SJCRH30 (cell line): ENCODE measurements at places on chromosomes 11 and 22. TPM values are rescaled to one million over a fixed set of nuclear protein-coding genes. Genes with fewer than 3 reads are reported as not detected.
A peak's percentile ranks its signal among the peaks of the same experiment; 100 is the strongest.

DNA sequence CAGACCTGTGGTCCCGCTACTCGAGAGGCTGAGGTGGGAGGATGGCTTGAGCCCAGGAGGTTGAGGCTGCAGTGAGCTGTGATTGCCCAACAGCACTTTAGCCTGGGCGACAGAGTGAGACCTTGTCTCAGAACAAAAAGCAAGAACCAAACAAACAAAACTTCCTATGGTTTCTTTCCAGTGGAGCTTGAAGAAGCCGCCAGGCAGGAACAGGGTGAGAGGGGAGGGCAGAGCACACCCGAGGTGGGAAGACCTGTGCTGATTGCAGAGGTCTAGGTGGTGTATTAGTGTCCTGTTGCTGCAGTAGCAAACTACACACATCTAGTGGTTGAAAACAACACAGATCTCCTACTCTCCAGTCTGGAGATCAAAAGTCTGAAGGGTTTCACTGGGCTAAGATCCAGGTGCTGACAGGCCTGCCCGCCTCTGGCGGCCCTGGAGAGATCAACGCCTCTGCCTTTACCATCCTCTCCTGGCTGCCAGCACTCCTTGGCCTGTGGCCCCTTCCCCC lies 10.5 kb downstream of the ARHGEF17 start:
- H3K27ac ChIP-seq = no peak overlapping the region
- no peak for DNase-seq
- no peaks in the 10 kb centered on the region for H3K27me3 ChIP-seq
- peaks cover 39% of the 10 kb centered on the region for H3K4me1 ChIP-seq

- H3K4me1 ChIP-seq = no peaks in the 10 kb centered on the region
- H3K27me3 ChIP-seq = no peaks in the 10 kb centered on the region
- no peak overlapping the region for H3K27ac ChIP-seq
- no peaks in the 10 kb centered on the region for H3K36me3 ChIP-seq
- DNase-seq = no peak
- no peak overlapping the region for H3K4me3 ChIP-seq
These were observed 662.6 kb downstream of the NTM start for GRCh38 chr11:132033051-132033450.

DNA sequence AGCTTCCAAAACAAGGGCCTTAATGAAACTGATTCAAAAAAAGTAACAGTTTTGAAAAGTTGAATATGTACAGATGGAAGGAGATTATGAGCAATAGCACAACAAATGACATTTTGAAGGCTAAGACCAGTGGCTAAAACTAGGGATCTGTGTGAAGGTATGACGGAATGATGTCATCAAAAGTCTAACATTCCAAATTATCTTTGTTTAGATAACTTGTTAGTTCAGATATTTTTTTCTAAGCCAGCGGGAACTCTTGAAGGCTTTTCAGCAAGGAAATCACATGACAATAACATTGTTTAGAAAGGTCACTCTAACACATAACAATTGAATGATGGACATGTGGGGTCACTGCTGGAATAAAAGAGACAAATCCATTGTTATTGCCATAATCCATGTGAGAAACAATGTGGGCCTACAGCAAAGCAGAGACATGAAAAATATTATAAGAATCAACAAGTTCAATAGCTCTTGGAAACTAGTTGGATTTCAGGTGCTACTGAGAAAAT lies 260.5 kb downstream of the CASP12 start:
- H3K4me1 ChIP-seq = no peaks in the 10 kb centered on the region
- DNase-seq = no peak
- no peak overlapping the region for H3K4me3 ChIP-seq
- no peaks in the 10 kb centered on the region for H3K36me3 ChIP-seq

DNA sequence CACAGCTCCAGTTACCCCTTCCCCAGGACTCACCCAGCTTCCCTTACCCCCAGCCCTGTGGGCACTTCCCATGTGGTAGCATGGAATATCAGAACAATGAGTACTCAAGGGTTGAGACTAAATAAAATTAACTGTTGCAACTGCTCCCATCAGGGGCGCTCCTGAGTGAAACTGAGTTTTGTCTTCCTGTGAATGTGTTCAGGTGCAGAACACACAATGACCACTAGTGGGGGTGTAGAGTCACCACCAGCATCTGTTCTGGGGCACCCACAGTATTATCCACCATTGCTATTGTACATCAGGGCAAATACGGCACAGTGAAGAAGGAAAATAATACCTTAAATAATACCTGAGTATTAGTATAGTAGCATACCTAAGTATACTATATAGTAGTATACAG lies 689.7 kb downstream of the TBC1D22A start:
- H3K4me1 ChIP-seq = no peaks in the 10 kb centered on the region
- H3K27ac ChIP-seq = no peak overlapping the region
- no peaks in the 10 kb centered on the region for H3K36me3 ChIP-seq
- H3K27me3 ChIP-seq = no peaks in the 10 kb centered on the region
- no peak overlapping the region for H3K4me3 ChIP-seq
- DNase-seq = peak; percentile 11

OR5AL1 gene
- total RNA-seq = not detected in 2 replicates

ST14 gene
- total RNA-seq = 0.10 TPM in 1 of 2 replicates, not detected in the other

DNA sequence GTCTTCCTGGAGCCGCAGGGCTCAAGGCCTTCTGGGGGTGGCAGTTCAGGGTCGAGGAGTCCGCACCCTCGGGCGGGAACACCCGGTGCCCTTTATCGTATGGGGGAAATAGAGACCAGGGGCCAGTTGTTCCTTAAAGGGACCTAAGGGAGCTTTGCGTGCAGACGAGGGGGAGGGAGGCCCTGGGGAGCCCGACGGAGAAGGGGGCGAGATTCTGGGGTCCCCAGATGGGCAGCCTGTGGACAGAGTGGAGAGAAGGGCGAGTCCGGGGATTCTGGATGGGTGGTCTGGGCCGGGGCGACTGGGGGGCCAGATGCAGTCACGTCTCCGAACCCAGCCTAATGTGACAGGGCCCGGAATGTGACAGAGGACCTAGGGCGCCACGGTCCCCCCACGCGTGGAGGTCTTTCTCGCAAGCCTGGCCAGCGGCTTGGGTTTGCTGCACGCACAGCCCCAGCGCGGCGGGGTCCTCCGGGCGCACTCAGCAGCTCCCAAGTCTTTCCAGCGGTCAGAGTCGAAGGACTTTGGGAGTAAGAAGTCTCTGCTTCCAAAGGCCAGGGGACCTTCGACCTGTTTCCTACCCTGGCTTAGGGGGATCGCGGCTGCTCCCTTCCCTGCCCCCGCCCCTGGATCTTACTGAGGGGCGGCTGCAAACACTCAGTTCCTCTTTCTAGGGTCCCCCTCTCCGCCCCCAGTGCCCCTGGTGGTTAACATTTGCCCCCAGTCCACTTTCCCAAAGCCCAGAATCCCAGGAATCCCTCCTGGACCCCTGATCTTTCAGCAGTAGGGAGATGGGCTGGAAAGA lies 547 bp downstream of the TUBA8 start:
- no peaks in the 10 kb centered on the region for H3K4me1 ChIP-seq
- no peak for DNase-seq
- H3K27me3 ChIP-seq = no peaks in the 10 kb centered on the region
- H3K36me3 ChIP-seq = no peaks in the 10 kb centered on the region
- H3K27ac ChIP-seq = no peak overlapping the region
- no peak overlapping the region for H3K4me3 ChIP-seq

GRCh38 chr11:47108214-47108613 lies 68.5 kb downstream of the ARFGAP2 start:
- H3K4me1 ChIP-seq = peaks cover 15% of the 10 kb centered on the region
- H3K27ac ChIP-seq = no peak overlapping the region
- H3K36me3 ChIP-seq = no peaks in the 10 kb centered on the region
- H3K4me3 ChIP-seq = no peak overlapping the region

CARD16 gene
- 0.25 and 0.53 TPM in 2 replicates for total RNA-seq

DNA sequence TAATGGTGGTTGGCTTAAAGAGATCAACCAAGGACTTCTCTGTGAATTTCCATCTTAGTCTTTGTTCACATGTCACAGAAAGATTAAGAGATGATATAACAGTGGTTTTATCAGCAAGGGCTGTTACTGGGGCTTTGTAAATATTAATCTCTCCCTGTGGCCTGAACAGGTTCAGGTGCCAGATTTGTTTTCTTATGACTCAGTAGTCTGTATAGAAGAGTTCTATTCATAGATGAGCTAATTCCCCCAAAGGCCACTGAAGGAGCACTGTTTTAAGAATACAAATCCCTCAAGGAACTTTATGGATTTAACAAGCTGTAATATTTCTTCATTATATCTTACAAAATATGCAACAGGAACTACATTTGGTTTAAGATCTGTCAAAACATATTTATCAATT lies 50.4 kb downstream of the TCP11L1 start:
- no peak overlapping the region for H3K27ac ChIP-seq
- no peaks in the 10 kb centered on the region for H3K27me3 ChIP-seq
- no peak overlapping the region for H3K4me3 ChIP-seq

GRCh38 chr11:111213256-111213655 lies 32.3 kb upstream of the POU2AF2 start:
- H3K27ac ChIP-seq = no peak overlapping the region
- no peak overlapping the region for H3K4me3 ChIP-seq
- DNase-seq = no peak

GRCh38 chr22:17893900-17894535 lies 119.7 kb upstream of the BID start:
- no peaks in the 10 kb centered on the region for H3K27me3 ChIP-seq
- H3K36me3 ChIP-seq = peaks cover 28% of the 10 kb centered on the region
- no peak overlapping the region for H3K27ac ChIP-seq
- H3K4me3 ChIP-seq = no peak overlapping the region
- no peaks in the 10 kb centered on the region for H3K4me1 ChIP-seq
- DNase-seq = no peak

STK33 gene
- total RNA-seq = 4.7 and 6.6 TPM in 2 replicates

KIF18A gene
- total RNA-seq = 34.1 and 45.0 TPM in 2 replicates

DNA sequence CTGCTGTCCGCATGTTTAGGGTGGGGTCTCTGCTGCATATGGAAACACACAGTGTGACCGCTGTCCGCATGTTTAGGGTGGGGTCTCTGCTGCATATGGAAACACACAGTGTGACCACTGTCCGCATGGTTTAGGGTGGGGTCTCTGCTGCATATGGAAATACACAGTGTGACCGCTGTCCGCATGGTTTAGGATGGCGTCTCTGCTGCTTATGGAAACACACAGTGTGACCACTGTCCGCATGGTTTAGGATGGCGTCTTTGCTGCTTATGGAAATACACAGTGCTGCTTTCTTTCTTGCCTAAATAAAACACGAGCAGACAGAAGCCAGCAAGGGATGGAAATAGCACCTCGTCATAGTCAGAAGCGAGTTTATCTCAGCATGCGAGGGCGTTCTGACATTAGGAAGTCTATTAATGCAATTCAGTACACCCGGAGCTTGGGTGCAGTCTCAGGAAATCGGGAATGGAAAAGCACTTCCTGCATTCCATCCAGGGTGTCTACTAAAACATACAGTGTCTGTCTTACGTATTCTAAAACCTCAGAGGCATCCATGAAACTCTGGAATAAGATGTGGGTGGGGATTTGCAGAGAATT lies 32.6 kb upstream of the TOLLIP start:
- H3K36me3 ChIP-seq = no peaks in the 10 kb centered on the region
- DNase-seq = no peak
- H3K4me3 ChIP-seq = no peak overlapping the region
- no peaks in the 10 kb centered on the region for H3K4me1 ChIP-seq
- H3K27me3 ChIP-seq = no peaks in the 10 kb centered on the region

- H3K27ac ChIP-seq = no peak overlapping the region
- no peak for DNase-seq
- H3K36me3 ChIP-seq = no peaks in the 10 kb centered on the region
- H3K4me1 ChIP-seq = no peaks in the 10 kb centered on the region
These were observed 82.4 kb upstream of the RTL6 start for GRCh38 chr22:44580176-44581095.

DNA sequence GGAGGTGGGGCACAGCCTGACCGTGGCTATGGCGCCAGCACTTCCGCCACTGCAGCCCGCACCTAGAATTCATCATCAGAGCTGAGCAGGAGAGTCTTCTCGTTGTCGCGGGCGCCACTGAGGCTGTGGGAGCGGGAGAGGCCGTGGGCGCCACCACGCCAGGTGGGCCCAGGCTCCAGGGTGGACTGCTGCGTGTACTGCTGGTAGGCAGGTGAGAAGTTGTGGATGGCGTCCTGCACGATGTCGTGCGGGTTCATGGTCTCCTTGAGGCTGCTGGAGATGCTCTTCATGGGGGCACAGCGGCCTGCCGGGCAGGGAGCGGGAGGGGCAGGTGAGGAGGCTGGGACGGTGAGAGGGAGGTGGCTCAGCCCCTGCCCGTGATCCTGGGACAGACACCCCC lies 19.6 kb downstream of the MAFF start:
- H3K27me3 ChIP-seq = no peaks in the 10 kb centered on the region
- H3K36me3 ChIP-seq = no peaks in the 10 kb centered on the region
- DNase-seq = no peak
- no peak overlapping the region for H3K4me3 ChIP-seq
- peaks cover 15% of the 10 kb centered on the region for H3K4me1 ChIP-seq

- no peaks in the 10 kb centered on the region for H3K4me1 ChIP-seq
- no peaks in the 10 kb centered on the region for H3K27me3 ChIP-seq
- peak overlapping the region; percentile 79 for H3K27ac ChIP-seq
- DNase-seq = peak; percentile 11
- no peaks in the 10 kb centered on the region for H3K36me3 ChIP-seq
- peak overlapping the region; percentile 81 for H3K4me3 ChIP-seq
These were observed 1.1 kb downstream of the TBCEL start for GRCh38 chr11:121024989-121025388.

GRCh38 chr11:126478466-126478865 lies 123.0 kb downstream of the ST3GAL4 start:
- H3K27ac ChIP-seq = no peak overlapping the region
- peaks cover 5% of the 10 kb centered on the region for H3K4me1 ChIP-seq
- no peaks in the 10 kb centered on the region for H3K27me3 ChIP-seq
- DNase-seq = no peak

DNA sequence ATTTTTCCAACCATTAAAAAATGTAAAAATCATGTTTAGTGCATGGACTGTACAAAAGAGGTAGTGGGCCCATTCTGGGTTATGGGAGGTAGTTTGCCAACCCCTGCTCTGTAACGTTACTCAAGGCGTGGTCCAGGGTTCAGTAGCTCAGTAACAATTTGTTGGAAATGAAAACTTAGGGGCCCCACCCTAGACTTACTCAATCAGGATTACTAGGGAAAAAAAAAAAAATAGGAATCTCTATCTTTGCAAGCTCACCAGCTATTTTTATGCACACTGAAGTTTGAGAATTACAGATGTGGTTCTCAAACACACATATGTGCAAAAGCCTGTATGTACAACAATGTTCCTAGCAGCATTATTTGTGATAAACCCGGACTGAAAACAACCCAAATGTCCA lies 17.3 kb upstream of the LMO2 start:
- H3K27ac ChIP-seq = no peak overlapping the region
- H3K4me1 ChIP-seq = no peaks in the 10 kb centered on the region; the same call in 1 of the 2 replicates
- no peaks in the 10 kb centered on the region for H3K36me3 ChIP-seq
- no peaks in the 10 kb centered on the region for H3K27me3 ChIP-seq
- H3K4me3 ChIP-seq = no peak overlapping the region

DNA sequence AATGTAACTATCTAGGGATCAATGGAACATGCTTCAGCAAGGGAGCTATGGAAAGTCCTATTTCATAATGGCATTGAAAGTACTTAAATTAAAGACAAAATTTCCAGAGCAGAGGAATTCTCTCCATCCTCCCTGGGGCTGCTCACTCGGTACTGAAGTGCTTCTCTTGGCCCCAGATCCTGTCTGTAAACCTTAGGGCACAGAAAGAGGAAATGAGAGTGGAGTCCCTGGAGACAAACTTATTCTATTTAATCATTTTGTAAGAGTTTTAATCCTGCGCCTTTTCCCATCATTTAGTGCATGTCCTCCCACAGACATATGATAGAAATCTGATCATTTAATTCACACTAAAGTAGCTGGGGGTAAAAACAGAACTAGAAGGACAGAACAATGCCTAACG lies 20.9 kb upstream of the PAMR1 start:
- no peaks in the 10 kb centered on the region for H3K27me3 ChIP-seq
- no peak overlapping the region for H3K27ac ChIP-seq
- no peaks in the 10 kb centered on the region for H3K36me3 ChIP-seq
